ENCODE measurements at places on chromosomes 3 and 15. TPM values are rescaled to one million over a fixed set of nuclear protein-coding genes. Genes with fewer than 3 reads are reported as not detected.

ZNF445 gene
- total RNA-seq, result 25.2 TPM

DNAH1 gene
- 24.3 TPM for total RNA-seq

TTC14 gene
- 49.4 TPM for total RNA-seq

TMEM212 gene
- total RNA-seq, result not detected

VWA5B2 gene
- total RNA-seq, result not detected

TPRG1 gene
- total RNA-seq, result 1.5 TPM

OR5K2 gene
- not detected for total RNA-seq

IVD gene
- 111 TPM for total RNA-seq

CCDC39 gene
- total RNA-seq, result not detected

LMAN1L gene
- total RNA-seq, result 3.4 TPM

SV2B gene
- total RNA-seq, result not detected

- no peak for DNase-seq
Observed at GRCh38 chr15:82835391-82835917, 26.0 kb downstream of the WHAMM start.

- DNase-seq, result no peak
Observed at GRCh38 chr3:149969110-149969939, 1.4 kb downstream of the PFN2 start.

- DNase-seq, result peak; percentile 82
Observed at GRCh38 chr3:63934041-63934866, 22.1 kb upstream of the SCAANT1 start.

DNA sequence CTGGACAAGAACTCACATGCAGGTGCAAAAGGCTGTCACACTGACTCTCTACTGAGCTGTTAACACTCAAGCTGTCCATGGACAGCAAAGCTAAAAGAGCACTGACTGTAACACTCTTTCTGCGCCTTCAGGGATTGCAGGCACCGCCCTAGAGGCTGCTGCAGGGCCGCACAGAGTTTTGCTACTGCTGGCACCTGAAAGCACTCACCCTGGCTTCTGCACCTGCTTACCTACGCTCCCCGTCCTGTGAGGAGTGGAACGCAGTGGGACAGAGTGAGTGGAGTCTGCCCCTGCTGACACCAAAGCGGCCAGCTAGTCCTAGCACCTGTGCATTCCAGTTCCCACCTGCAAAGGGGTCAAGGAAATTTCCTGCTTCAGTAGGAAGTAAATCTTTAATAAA is 941.3 kb downstream of the DIPK2A start:
- no peak for DNase-seq

GRCh38 chr3:50502584-50503423 is 630 bp downstream of the CACNA2D2 start:
- no peak for DNase-seq

- no peak for DNase-seq
Observed at GRCh38 chr3:110343945-110344344, 727.7 kb upstream of the NECTIN3 start.

DNA sequence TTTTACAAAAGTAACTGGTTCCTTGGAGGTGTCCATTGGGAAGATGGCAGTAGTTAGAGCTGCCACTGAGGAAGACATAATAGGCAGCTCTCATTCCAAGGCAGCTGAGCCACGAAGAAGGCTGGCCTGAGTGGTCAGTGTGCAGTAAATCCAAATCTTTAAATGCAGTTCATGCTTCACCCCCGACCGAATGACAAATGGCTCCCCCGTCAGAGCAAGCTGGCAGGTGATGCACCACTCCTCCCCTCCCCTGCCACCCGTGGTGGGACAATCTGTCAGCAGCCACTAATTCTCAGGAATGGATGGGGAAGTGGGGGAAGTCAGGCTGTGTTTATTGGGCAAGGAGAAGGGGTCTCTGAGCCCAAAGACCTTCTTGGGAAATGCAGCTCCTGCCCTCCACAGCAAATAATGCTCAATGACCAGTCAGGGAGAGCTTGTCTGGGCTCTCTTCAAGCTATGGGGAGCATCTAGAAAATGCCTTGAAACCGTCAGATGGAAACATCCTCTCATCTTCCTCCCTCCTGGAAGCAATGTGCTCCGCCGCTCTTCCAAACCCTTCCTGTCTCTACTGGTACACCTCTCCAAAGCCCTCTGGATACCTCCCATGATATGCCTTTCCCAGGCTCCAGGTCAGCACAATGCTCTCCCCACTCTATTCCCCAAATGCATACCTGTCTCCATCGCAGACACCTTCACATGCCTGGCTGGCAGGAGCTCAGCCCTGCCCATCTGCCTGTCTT is 65.4 kb downstream of the LIPC start:
- DNase-seq, result no peak

DNA sequence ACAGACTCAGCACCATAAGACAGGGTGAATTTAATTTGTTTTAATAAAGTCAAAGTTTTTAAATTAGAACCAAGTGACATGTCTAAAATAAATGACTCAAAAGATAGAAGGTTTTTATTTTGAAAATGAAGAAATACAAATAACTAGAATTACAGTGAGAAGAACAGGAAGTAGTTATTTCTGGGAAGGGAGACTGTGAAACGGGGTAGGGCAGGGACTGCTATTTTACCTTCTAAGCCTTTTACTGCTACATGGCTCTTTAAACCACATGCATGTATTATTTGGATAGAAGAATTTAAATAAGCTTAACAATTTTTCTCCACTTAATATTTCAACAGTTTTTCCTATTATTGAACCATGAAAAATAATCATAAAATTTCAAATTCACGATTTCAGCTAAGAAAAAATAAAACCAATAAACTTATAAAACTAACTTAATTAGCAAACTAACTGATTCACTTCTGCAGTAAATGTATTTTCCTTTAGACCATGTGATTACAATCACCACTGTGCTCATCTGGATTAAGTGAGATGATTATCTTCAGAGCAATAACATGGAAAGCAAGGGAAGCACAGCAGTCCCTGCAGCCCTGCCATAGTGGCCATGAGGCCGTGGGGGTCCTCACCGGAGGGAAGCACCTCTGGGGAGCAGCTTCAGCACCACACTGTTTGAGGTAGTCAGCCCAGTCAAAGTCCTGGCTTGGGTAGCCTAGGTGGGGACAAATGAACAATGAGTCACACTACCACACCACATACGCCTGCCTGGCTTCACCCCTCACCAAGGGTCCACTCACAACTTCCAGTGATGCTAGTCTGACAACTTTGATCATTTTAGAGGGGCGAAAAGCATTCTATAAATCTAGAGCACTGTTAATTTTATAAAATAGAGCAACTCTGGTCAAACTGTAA is 28.3 kb upstream of the STIMATE start:
- DNase-seq, result no peak

DNA sequence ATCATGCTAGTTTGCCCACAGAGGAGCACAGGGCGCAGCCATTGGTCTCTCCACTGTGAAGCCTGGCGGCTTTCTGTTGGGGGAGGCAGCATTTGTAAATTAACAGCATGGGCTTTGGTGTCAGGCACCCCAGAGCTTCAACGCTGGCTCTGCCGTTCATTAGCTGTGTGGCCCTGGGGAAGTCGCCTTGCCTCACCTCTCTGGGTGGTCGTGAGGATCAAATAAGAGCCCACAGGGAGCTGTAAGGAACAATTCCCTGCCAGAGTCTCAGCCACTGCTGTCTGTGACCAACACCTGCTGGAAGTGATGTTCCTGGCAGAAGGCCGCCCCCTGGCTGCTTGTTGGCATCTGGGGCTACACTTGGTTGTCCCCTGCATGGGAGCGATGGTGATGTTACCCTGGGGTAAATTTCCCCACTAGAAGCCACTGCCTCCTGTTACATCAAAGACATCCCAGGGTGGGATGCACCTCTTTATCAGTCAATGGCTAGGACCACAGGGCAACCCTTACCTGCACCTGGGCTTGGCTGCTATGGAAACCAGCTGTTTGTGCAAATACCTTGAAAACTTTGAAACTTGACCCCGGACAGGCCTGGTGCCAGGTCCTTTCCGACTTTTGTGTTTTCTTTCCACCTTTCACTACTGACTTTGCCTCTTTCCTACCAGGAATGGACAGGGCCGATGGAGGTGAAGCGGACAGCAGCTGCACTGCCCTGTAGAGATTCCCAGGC is 36.9 kb downstream of the DNASE1L3 start:
- DNase-seq, result peak; percentile 42

GRCh38 chr15:70539409-70539808 is 223.9 kb downstream of the UACA start:
- no peak for DNase-seq

- no peak for DNase-seq
Observed at GRCh38 chr15:40272485-40273056, 10.3 kb downstream of the ANKRD63 start.

- peak; percentile 62 for DNase-seq
Observed at GRCh38 chr3:195697582-195698324, 23.0 kb upstream of the MUC20 start.

DNA sequence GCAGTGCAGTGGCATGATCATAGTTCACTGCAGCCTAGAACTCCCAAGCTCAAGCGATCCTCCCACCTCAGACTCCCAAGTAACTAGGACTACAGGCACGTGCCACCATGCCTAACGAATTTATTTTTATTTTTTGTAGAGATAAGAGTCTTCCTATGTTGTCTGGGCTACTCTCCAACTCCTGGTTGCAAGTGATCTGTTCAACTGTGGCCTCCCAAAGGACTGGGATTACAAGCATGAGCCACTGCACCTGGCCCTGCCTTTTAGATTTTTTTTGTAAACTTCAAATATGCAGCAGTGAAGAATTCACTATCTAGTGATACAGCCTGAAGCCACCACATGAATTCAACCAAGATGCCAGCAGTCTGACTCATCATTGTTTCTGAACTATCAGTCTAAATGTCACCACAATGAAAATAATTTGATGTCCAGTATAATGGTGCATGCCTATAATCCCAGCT is 32.7 kb downstream of the UBXN7 start:
- no peak for DNase-seq

GRCh38 chr15:63408524-63408923 is 26.9 kb upstream of the CA12 start:
- no peak for DNase-seq

DNA sequence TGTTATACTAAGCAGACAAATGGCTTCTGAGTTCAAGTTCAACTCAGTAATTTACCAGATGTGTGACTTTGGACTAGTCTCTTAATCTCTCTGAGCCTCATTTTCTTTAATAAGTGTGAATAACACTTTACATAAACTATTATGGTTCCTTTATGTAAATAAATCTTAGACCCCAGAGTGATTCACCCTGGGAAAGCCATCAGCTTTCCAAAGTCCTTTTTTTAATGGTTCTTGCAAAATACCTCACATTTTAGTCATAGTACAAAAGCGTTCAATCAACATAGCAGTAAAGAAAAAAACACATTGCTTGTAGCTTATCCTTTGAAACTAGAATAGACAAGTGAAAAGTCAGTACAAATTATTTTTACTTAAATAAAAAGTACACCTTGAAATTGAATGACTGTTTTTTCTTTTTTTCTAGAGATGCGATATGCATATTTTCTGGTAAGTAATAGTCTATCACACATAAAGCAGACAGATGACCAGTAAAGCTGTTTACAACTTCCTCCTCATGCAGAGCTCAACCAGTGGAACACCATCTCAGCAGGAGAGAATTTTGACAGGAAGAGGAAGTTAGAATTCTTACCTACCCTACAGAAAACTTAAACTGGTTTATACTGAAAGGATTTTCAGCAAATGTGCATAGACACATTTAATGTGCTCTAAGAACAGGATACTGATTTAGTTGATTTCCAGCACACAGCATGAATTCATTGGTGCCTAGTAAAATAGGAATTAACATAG is 123.0 kb upstream of the AGBL1 start:
- no peak for DNase-seq

DNA sequence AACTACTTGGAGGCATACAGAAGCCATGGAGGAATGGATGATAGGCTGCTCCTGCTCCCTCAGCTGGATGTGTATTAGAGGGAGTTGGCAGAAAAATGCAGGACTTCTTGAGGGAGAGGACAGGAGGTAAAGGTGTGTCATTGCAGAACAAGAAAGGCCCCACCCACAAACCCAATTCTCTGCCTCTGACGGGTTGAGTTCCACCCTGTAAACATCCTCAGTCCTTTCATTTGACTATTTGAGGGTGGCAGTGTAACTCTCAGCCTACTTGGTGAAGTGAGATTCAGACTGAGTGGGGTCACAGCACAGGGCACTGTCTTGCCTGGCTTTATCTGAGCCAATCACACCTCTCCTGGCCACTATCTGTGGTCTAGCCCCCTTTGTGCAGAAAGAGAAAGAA is at the start of gene TPRG1:
Gene TPRG1, plus strand, starts transcription at position 265 of the 400 bp plus-strand sequence. CDS start 35,414 bp downstream, outside the sequence.
- DNase-seq, result no peak

- no peak for DNase-seq
Observed at GRCh38 chr3:60323651-60324050, 927.6 kb downstream of the FHIT start.

DNA sequence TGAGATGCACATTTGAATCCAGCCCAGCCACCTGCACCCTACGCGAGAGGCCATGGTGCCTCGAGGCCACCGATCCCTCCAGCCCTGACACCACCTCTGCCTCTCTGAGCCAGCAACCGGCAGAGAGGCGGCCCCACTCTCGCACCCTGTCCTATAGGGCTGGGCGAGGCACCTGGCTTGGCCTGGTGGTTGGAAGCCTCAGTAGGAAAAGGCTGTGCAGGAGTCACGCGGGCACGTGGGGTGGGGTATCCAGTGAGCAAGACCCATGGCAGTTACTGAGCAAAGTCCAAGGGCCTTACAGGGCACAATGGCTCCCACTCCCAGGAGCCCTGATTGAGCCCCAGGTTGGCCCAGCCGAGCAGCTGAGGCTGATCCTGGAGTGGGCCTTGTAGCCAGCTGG is 12.4 kb upstream of the DUSP7 start:
- no peak for DNase-seq

DNA sequence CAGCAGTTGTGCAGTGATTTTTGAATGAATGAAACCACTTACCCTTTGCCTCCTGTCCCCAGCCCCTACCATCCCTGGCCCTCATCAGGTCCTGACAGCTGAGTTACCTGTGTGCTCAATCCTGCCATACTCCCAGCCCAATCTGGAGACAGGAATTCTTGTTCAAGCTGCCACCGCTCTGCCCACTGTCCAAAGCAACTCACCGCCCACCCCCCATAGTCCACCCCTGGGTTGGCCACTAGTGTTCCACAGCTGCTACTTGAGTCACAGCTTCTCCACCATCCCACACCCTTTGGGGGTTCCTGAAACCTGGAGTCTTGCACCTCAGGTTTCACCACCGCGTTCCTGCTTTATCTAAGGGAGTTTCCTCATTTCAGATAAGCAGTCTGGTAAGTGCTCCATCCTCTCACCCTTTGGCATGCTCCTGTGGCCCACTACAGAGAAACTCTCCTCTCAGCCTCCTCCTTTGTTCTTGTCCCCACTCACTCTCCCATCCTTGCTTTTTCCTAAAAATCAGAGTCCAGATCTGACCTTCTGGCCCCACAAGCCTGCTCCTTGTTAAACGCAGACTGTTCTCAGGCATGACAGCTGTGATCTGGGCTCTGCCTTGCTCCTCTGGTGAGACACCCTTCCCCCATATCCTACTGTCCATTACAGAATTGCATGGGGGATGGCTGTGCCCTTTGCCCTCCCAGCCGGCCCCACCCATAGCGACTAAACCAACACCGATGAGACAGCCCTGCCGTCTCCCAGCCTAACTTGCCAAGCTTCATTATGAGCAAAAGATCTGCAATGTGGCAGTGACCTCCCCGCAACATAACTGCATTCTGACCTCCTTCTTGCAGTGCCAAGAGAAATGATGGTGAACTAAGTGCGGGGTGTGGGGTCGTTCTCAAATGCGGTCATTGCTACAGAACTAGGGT is 50.0 kb downstream of the CYP19A1 start:
- DNase-seq, result no peak

GRCh38 chr3:9909221-9910013 is 6.8 kb downstream of the IL17RE start:
- no peak for DNase-seq

- DNase-seq, result no peak
Observed at GRCh38 chr3:117150628-117151027, 441.0 kb downstream of the TUSC7 start.

- DNase-seq, result no peak
Observed at GRCh38 chr3:59052803-59053411, 3.1 kb upstream of the CFAP20DC start.

Measured in natural killer cell treated with Interleukin-12 subunit alpha and Interleukin-12 subunit beta and Interleukin-15 and Interleukin-18, amount 100 ng/mL, for 72 hours (primary cell).